ENCODE measurements at places on chromosomes 7 and 10.

GRCh38 chr7:22039670-22040069 is 94.0 kb upstream of the CDCA7L start:
- no peak for DNase-seq

DNA sequence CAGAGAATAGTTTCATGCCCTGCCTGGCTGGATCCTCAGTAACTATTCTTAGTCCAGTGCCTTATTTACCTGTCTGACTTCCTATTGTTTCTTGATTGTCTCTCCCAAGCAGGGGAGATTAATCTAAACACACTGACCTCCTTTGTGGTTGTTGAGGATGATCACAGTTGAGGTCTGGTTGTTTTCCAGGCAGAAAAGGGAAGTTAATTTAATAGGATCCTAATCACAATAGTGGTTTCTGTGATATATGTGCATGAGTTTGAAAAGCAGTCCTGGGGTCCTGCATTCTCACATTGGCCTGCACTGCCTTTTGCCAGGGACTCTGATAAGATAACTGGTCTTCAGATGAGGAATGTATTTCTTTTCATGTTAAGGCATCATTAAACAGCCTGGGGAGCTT is 130.1 kb downstream of the SND1 start:
- DNase-seq, result no peak

- DNase-seq, result no peak
Measured at GRCh38 chr7:122260336-122260735, 44.2 kb downstream of the FEZF1 start.

DNA sequence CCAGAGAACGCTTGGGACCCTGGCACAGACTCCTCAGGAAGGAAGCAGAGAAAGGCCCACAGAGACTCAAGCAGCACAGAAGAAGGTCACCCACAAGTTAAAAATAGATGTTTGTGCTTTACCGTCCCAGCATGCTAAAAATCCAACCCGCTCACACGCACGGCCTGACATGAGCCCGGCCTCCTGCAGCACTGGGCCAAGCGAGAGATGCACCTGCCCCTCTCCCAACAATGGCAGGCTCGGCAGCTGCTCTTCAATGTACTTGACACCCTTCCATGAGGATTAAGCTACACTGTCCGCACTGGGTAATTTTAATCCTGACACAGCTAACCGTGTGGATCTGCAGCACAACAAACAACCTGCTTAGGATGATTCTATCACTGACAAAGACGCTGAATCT is 9.3 kb downstream of the DIP2C start:
- no peak for DNase-seq

DNA sequence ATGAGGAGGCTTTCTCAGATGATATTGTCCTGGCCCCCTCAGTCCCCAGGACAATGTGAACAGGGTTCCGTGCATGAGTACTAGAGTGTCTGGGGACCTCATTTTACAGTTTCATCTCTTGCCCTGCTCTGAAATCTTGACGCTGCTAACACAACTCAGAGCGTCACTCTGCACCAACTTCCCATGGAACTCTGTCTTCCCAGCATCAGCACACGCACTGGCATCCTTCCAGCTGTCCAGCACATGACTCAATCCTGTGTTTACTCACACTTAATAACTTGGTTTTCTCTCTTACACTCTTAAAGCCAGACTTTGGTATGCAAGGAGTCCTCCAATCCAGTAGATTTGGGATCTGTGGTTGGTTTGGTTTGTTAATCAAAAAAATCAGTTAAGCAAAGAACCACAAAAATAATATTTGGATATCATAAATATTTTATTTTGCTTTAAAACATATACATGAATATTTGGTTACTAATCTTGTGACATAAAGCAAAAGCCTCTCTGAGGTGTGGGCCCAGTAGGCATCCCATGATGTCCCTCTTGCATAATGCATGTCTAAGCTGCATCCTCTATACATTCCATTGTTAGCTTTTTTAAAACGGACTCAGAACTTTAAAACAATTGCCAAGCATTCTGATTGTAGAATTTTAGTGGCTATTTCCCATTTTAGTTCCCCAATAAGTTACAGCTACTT is 131.0 kb downstream of the CXCL12 start:
- DNase-seq, result no peak

DNA sequence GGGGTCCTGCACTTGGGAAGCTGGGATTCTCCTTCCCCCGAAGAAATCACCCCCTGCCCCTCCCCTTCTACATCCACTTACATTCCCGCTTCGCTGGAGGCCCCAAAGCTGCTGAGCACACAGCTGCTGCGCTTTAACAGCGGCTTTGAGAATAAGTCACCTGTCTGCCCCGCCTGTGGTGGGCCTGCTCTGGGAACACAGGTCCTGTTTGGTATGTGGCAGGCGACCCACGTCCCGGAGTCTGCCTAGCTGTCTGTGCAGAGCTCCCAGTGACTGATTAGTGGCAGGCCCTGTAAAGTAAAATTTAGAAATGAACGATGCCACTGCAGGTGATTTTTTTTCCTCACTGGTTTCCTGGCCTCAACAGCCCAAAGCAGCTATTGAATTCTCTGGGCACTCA is 47.0 kb downstream of the CDH23 start:
- DNase-seq, result no peak

GRCh38 chr7:18495412-18496340 is at the start of gene HDAC9:
Gene HDAC9, plus strand, starts transcription at chr7:18495749. Its CDS starts 554 bp downstream, at chr7:18496303.
- DNase-seq, result no peak

- no peak for DNase-seq
Measured at GRCh38 chr7:7562736-7563135, 3.9 kb upstream of the MIOS start.

DNA sequence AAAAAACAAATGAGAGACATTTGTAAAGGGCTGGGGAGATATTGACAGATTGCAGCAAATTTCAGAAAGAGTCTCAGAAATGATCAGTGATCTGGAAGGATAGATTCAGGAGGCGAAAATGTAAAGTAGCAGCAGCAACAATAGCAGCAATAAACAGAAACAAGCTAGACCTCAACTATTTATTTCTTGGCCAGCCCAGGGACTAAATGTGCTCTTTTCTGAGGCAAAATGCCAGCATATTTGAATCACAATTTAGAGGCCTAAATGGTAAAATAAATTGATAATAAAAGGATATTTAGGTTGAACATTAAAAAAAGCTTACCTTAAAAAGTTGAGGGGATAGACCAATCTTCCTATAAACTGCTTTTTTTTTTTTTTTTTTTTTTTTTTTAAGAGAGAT is 134.6 kb upstream of the ITGB1 start:
- no peak for DNase-seq

DNA sequence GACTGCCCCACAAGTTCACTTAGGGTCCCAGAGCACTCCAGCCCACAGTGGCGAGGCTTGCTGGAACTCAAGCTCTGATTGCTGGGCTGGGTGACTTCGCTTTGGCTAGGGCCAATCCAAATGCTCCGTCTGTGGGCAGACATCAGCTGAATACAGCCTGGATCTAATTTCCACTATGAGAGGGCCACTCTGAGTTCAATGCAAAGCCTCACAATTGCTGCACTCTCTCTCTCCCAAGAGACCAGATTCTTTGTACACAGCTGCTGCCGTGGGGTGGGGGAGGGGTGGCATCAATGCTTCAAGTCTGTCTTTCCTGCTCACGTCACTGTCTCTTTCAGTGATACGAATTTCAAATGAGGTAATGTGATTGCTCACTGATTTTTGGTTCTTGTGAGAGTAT is 47.3 kb upstream of the BPGM start:
- DNase-seq, result no peak

- no peak for DNase-seq
Measured at GRCh38 chr10:129548600-129548999, 81.6 kb downstream of the MGMT start.

DNA sequence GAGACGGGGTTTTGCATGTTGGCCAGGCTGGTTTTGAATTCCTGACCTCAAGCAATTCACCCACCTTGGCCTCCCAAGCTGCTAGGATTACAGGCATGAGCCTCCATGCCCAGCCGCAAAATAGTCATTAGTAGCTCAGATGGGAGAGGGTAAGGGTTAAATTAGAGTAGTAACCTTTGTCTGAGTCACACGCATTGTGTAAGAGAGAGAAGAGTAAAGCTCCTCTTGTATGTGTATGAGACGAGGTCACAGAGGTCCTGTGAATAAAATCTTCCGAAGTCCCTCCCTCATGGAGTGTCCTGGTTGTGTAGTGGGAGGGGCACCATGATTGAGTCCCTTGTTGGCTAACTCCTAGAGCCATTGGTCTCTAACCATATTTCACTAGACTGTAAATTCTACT is 85.2 kb upstream of the CDC14C start:
- no peak for DNase-seq

- DNase-seq, result no peak
Measured at GRCh38 chr10:80464557-80465450, 10.7 kb downstream of the TSPAN14 start.

DNA sequence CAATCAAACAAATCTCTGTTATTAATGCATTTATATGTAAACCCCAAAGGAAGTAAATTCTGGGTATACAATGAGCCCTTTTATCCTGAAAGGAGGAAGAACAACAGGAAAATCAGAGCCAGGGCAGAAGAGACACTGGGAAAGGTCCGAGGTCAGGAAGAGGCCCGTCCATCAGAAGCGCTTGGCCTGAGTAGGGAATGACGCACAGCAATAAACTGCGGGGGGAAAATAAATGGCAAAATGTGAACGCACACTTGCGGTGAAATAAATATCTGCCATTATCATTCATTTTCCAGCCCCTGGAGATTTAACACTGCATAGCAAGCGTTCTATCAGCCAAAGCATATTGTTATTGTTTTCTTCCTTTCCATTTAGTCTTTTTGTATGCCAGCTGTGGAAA is 243.4 kb downstream of the COBL start:
- no peak for DNase-seq

DNA sequence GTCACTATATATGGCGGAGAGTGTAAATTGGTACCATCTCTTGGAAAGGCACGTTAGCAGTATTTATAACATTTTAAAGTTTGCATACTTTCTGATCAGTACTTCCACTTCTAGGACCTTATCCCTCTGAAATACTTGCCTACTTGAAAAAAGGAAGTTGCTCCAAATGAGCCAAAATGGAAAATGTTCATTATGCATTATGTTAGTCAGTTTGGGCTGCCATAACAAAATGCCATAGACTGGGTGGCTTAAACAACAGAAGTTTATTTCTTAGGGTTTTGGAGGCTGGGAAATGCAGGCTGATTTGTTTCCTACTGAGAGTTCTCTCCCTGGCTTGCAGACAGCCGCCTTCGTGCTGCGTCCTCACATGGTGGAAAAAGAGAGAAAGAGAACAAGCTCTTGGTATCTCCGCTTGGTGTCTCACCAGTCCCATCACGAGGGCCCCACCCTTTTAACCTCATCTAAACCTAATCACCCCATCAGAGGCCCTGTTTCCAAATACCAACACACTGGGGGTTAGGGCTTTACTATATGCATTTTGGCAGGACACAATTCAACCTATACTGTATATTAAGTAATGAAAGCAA is 6.9 kb downstream of the SNX10 start:
- DNase-seq, result no peak

DNA sequence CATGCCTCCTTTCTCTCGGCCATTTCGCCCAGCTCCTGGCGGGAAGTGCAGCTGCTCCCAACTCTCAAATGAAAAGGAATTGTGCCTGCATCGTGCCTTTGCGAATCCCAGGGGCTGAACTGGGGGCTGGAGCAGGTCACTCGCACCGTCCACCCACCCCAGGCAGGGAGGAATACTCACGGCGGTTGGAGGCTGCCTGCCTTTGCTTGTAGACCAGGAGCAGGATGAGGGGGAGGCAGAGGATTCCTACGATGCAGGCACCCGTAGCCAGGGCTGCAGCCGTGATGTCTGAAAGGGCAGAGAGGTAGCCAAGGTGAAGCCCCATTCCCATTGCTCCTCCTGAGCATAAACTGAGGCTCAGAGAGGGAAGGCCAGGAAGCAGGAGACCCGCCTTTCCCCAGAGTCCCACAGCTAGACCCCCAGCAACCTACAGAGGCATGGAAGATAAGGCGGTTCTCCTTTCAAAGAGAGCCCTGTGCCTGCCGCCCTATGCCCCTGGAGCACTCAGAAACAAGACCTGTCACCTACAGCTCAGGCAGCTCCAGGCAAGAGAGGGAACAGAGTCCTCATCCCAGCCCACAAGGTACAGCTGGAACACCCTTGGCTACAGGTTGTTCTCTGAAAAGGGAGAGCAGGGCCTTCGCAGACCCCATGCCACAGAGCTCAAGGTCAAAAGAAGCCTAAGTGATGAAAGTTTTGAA is 18.0 kb downstream of the VSIR start:
- no peak for DNase-seq

- DNase-seq, result no peak
Measured at GRCh38 chr7:4724648-4725013, 42.5 kb downstream of the FOXK1 start.

GRCh38 chr7:27207348-27207985 is 7.6 kb upstream of the HOXA13 start:
- no peak for DNase-seq

Measured in activated CD4-positive, alpha-beta T cell treated with anti-CD3 and anti-CD28 coated beads, Interleukin-2, amount 50 U/mL, for 16 hours (primary cell).